ENCODE measurements at places on chromosomes 16 and 17. TPM values are rescaled to one million over a fixed set of nuclear protein-coding genes. Genes with fewer than 3 reads are reported as not detected.

DNA sequence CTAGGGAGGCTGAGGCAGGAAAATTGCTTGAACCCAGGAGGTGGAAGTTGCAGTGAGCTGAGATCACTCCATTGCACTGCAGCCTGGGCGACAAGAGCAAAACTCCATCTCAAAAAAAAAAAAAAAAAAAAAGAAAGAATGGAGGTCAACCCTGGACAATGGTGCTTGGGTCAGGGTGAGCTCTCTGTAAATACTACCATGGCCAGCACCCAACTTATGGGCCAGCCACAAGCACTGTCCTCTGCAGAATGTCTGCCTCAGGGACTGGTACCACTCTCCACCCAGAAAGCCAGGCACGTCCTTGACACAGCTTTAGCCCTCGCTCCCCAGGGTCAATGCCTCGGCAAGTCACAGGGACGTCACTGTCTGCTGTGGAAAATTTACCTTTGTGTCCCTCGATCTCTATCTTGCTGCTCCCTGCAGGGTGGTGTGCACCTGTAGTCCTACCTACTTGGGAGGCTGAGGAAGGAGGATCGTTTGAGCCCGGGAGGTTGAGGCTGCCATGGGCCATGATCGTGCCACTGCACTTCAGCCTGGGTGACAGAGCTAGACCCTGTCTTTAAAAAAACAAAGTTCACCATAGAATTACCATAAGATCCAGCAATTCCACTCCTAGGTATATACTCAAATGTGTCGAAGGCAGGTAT is 123.3 kb downstream of the IRX3 start:
- no peak for DNase-seq

DNA sequence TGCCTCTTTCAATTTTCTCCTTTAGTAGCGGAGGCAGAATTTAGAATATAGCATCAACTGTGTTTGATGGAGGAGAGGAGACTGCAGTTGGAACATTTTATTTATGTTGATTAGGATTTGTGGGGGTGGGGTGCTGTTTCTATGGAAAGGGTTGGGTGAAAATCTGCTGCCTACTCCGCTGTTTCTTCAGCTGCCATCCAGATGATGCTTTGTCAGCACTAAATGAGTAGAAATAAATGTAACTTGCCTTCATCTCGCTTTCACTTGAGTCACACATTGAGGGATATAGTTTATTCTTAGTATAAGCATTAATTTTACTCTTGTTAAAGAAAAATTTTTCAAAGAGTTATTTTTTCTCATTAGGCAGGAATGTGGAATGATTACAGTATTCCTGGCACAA is 42.1 kb downstream of the ABHD15 start:
- DNase-seq: no peak

CNGB1 gene
- 0.11 TPM for polyA plus RNA-seq

ZNF689 gene
- polyA plus RNA-seq: 12.8 TPM
